ENCODE measurements at places on chromosomes 12 and 14. TPM values are rescaled to one million over a fixed set of nuclear protein-coding genes. Genes with fewer than 3 reads are reported as not detected.

DNA sequence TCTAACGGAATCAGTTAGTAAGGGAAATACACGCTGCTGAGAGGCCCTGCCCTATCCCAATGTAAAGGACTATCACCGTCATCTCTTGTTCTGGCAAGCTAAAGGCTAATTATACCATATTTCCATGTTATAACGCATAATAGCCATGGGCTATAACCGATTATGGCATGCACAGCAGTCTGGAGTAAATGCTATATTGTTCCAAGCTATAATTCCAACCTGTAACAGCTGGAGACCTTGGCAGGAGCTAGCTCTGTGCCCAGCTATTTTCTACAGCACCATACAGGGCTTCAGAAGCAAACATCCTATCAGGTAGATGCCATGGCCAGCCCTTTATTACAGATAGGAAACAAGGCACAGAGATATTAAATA lies 26.3 kb downstream of the SYNE3 start:
- no peak for DNase-seq

- no peak for DNase-seq
Observed at GRCh38 chr12:130557886-130558765, 158.0 kb downstream of the RIMBP2 start.

DNA sequence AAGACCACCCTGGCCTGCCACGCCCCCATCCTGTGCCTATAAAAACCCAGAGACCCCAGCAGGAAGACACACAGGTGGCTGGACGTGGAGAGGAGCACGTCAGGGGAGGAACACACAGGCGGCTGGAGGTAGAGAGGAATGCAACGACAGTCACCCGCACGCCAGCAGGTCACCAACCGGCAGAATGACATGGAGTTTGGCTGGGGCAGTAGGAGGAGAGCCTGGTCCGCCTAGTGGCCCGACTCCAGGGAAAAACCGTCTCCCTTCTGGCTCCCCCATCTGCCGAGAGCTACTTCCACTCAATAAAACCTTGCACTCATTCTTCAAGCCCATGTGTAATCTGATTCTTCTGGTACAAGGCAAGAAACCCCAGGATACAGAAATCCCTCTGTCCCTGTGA lies 62.7 kb upstream of the KCNH3 start:
- DNase-seq = no peak

- DNase-seq = no peak
Observed at GRCh38 chr14:34420547-34421150, 41.4 kb downstream of the SPTSSA start.

GRCh38 chr14:61460718-61461611 lies 139.6 kb downstream of the PRKCH start:
- DNase-seq = no peak

DNA sequence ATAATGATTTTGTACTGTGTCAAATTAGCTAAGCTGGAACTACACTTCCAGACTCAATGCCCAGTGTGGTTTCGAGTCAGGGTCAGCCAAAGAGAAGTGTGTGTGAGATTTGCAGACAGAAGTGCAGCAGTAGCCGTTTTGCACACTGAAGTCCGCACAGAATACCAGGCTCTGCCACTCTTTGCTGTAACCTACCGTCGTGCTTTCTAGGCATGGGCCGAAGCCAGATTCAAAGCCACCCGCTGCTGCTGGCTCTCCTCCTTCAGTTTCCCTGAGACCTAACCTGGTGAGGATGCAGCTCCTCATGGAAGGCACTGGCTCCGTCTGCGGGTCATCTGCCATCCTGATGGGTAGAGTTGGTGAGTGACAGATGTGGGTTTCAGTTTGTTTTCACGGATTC lies 48.8 kb downstream of the LRTM2 start:
- DNase-seq = no peak

- DNase-seq = no peak
Observed at GRCh38 chr12:130803702-130804101, 35.3 kb downstream of the STX2 start.

GRCh38 chr14:43449291-43449690 lies 1057.8 kb downstream of the FSCB start:
- no peak for DNase-seq

- no peak for DNase-seq
Observed at GRCh38 chr14:73794146-73794545, 57.5 kb upstream of the PTGR2 start.

DNA sequence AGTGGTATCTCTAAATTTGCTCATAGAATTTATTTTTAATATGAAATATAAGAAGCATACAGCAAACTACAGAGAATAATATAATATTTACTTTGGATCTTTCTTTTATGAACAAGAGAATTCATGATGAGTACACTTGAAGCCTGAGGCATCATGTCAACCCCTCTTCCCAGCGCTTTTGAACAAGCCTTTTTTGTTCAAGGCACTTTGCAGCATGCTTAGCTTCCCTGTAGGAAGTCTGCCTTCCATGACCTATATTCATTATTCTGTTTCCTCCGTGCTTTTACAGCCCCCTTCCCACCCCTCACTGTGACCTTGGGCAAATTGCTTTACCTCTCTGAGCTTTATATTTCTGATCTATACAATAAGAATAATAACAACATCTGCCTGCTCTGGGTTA lies 41.6 kb downstream of the SCN8A start:
- no peak for DNase-seq

DNA sequence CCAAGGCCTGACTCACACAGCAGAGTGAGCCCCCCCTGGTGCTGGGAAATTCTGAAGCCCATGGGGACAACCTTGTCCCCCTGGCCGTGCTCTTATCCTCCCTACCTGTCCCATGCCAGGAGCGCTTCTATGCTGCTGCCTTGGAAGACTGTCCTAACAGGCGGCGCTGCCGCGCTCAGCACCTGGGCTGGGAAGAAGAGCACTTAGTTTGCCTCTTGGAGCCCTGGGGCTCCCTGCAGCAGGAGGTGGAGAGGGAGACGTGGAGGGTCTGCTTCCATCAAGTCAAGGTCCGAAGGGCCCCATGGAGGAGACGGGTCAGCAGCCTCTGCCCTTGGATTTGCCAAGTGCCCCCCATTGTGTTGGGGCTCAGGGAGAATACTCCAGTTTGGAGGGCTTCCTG lies 300.5 kb downstream of the CACNA1C start:
- no peak for DNase-seq

GRCh38 chr12:122129131-122129530 lies 44.9 kb downstream of the IL31 start:
- DNase-seq = no peak

DNA sequence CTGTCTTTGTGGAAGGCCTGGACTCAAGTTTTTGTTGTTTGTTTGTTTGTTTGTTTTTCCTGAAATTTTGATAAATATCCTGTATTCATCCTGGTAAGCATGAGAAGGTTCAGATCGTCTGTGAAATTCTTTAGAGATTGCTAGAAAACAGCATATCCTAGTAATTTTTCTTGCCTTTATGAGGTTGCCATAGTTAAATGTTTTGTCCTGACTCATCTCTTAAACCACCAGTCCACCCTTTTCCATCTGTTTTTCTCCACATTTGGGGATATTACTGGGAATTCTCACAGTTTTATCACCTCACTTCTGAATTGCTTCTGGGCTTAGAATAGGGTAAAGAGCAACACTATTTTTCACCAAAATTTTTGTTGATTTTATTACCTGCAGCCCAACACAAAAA lies 248.3 kb downstream of the FBXL14 start:
- no peak for DNase-seq

DNA sequence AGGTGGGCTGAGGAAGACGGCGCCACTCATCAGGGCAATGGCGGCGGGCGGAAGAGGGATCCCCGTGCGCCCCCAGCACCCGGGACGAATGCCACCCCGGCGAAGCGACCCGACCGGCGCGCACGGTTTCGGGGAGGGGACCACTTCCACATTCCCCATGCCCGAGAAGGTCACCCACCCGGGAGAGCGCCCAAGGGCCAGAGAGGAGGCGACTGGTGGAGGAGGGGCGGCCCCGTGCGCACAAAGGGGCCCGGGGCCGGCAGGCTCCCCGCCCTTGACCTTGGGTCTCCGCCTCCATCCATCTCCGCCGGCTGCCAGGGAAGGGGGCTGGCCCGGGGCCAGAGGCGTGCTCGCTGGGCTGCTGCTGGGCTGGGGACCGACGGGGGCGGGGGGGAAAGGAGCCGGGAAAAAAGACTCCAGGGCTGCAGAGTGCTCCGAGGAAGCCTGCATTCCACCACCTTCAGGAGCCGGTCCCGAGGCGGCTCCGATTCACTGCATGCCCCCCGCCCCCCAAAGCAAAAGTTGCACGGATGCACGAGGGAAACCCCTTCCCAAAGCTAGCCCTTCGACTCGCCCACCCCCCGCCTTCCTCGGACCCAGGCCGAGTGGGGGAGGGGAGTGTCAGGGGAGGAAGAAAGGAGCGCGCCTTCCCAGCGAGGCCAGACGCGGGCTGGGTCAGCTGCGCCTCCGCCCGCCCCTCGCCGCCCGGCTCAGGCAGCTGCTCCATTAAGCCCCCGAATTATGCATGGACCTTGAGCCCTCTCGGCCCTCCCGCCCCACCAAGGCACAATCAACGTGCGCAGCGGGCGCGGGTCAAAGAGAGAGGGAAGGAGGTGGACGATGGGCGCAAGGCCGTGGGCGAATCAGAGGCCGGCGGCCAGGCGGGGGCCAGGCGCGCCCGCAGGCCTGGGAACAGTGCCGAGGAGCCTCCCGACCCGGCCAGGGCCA lies 26.2 kb downstream of the BCL11B start:
- DNase-seq = no peak

The ANP32D gene
- not detected for total RNA-seq

The RTL1 gene
- total RNA-seq = 0.09 TPM

The IFI27 gene
- total RNA-seq = 478 TPM

The TESPA1 gene
- 4.1 TPM for total RNA-seq

The STYK1 gene
- 12.3 TPM for total RNA-seq

The PAN2 gene
- total RNA-seq = 114 TPM

The TAS2R19 gene
- 1.9 TPM for total RNA-seq
